CD4-positive, alpha-beta T cell treated with Interleukin-15 for 4 hours (primary cell): ENCODE measurements at places on chromosomes 2 and 18.

GRCh38 chr18:58862356-58862755, 2.3 kb upstream of the ZNF532 start:
- no peak for DNase-seq

DNA sequence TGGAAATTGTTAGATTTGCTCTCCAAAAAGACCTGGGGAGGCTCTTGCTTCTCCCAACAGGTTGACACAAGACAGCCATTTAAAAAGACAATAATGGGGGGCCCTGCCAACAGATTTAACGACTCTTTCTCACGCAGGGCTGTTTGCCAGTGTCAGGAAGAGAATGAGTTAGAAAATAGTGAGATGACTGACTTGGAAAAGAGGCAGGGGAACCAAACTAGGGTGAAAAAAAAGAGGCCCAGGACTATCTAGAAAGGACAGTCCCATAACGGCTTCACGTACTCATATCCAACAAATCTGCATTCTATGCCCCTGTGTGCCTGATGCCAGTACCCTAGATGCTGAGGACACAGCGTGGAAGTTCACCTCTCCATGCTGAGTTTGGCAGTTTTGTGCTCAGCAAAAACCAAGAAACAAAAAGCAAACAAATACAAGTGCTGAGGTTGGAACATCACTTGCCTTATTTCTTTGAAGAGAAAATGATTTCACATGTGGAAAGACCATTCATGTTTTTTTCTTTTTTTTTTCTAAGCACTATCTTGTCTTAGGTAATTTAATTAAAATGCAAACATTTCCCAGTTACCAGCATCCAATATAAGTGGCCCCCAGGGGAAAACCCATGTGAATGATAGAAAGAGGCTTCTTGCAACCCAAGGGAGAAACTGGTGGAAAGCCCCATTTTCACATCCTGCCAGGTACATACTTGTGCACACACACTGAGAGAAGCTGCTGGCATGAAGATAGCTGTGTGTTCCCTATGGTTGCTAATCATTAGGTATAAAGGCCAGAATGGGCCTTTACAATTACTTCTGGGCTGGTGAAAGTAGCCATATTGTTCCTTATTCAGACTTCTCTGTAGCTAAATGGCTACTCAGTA, 10.6 kb upstream of the WIPF1 start:
- peak; percentile 69 for DNase-seq

DNA sequence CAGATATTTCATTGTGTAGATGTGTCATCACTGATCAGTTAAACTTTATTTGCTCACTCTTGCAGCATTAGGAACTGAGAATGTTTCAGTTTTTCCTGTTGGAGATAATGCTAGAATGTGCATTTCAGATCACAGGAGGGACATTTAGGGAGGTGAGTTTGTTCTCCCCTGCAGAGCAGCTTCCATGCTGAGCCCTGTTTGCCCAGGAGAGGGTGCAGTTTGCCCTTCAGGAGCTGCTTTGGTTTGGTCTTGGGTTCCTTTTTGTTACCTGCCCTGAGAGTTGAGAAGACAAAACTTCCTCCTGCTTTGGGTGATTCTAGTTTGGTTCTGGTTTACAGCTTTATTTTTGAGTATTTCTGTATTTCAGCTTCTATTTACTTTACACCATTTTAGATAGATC, 49.9 kb downstream of the DGKD start:
- peak; percentile 80 for DNase-seq

- DNase-seq: no peak
Observed at GRCh38 chr2:149729586-149729985, 142.0 kb upstream of the MMADHC start.

DNA sequence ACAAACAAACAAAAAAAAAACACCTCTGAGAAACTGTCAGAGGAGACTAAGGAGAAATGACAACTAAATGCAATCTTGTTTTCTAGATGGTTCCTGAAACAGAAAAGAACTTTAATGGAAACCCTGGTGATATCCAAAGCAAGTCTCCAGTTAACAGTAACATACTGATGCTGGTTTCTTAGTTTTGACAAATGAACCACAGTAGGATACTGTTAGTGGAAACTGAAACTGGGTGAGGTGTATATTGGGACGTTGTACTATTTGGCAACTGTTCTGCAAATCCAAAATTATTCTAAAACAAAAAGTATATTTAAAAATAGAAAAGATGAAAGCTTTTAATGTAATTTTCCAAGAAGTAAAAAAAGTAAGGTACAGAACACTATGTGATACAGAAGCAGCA, 11.4 kb downstream of the SESTD1 start:
- DNase-seq: no peak

DNA sequence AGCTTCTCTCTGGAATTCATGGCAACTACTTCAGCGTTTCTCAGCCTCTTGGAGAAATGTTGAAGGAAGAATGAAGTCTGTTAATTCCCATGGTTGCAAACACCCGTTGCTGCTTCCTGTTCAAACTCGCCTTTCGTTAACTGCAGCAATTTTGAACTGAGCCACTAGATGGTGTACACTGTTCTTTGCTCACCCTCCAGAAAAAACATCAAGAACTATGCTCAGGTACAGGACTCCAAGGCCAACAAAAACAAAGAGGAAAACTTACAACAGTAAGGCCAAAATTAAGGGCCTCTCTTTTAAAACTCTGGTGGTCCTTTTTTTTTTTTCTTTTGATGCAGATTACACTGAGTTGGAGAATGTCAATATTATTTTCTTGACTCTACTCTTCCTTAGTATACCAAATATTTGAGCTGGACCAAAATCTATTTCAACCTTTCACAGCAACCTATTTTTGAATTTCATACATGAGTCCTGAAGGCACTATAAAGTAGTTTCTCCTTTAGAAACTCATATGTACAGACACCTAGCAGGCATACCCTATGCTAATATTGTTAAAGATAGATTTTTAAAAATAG, 58.2 kb downstream of the KLHL14 start:
- DNase-seq: peak; percentile 12

GRCh38 chr2:71064754-71065621, 3.5 kb upstream of the NAGK start:
- no peak for DNase-seq

DNA sequence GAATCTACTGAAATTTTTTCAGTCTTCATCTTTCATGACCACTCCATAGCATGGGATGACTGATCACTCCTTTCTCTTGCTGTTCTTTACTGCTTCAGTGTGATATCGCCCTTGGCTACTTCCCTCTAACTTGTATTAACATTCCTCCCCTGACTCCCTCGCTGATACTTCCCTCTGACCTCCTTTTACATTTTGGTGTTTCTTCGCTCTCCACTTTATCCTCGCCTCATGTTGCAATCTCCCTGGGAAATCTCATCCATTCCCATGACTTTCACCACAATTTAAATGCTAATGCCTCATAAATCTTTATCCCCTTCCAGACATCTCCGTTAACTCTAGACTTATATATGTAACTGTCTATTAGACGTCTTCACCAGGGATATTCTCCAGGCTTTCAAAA, 167.3 kb downstream of the IKZF2 start:
- no peak for DNase-seq

DNA sequence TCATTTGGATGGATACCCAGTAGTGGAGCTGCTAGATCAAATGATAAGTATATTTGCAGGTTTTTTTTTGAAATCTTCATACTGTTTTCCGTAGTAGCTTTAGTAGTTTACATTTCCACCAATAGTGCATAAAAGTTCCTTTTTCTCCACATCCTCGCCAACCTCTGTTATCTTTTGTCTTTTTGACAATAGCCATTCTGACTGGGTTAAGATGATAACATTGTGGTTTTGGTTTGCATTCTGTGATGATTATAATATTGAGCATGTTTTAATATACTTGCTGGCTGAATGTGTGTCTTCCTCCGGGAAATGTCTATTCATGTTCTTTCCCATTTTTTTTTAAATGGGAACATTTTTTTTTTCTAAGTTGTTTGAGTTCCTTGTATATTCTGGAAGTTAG, 260.0 kb downstream of the GULP1 start:
- no peak for DNase-seq

- no peak for DNase-seq
Observed at GRCh38 chr2:98134172-98135005, 47.4 kb downstream of the VWA3B start.

GRCh38 chr2:85303780-85304531, 23.8 kb downstream of the TGOLN2 start:
- no peak for DNase-seq

GRCh38 chr2:100741880-100742276, 78.1 kb upstream of the NPAS2 start:
- DNase-seq: no peak

- no peak for DNase-seq
Observed at GRCh38 chr2:146540271-146540932, 1304.4 kb upstream of the ACVR2A start.

DNA sequence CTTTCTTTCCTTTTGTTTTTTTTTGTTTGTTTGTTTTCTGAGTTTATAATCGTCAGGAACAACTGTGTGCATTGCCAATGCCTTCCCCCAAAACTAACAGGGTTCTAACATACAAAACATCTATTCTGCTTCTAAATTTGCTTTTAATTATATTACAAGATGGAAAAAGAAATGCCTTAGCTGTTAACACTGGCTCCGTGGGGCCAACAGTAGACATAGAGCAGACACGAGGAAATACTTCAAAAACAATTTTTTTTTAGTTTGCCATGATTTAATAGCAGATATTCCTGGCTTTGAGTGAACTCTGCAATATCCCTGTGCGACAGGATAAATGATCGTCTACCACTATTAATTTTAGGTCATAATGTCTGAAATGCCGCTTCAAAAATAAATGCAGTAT, 153.3 kb upstream of the HNRNPA3 start:
- DNase-seq: no peak

GRCh38 chr2:171553858-171554257, 31.6 kb downstream of the CYBRD1 start:
- peak; percentile 17 for DNase-seq

- no peak for DNase-seq
Observed at GRCh38 chr2:96887493-96888012, 17.7 kb upstream of the SEMA4C start.

DNA sequence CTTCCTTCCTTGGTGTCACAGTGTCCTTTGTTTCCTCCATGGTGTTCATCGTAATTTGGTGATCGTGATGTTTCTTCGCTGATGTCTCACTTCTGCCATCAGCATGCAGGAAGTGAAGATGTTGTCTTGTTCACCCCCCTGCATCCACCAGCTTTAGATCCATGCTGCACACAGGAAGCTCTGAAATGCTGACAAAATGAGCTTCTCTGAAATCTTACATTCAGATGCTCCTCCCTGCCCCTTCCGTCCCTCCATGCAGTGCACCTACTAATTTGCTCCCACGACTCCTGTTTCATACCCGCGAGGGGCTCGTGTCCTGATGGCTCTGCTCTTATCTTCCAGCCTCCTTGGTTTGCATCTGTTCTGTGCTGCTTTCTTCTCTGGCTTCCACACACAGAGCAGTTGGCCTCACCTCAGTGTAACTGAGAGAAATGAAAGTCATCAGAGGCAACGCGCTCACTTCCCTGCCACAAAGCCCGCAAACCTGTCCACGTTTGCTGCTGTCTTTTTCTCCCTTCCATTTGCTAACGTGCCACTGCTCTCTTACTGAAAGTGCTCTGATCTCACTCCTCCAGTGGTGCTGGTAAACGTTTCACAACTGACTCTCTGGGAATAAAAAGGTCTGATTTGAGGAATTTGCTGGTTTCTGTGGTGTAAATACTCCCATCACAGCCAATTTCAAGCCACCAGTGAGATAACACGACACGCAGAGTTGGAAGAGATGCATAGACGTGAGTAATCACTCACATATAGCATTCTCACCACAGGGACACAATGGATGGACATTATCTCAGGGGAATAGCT, 41.0 kb upstream of the MGAT4A start:
- DNase-seq: peak; percentile 74
